K562 (cell line): ENCODE measurements at places on chromosomes 16 and 17.

- DNase-seq, result peak; percentile 91
- peak overlapping the region; percentile 90 for H3K27ac ChIP-seq
- peaks cover 72% of the 10 kb centered on the region for H3K4me1 ChIP-seq
Observed at GRCh38 chr17:81553018-81553615, 964 bp upstream of the FAAP100 start.

DNA sequence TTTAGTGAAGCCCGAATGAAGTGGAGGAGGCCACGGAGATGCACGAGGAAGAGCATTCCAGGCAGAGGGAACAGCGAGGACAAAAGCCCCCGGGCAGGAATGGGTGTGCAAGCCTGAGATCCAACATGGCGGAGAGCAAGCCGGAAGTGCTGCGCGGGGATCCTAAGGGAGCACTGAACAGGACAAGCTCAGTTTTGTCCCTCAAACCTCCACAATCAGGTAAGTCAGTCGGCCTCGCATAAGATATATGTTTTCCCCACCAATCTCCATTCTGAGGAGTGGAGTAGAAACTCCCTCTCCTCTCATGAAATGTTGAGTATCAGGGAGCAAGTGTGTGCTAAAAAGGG lies 32.9 kb upstream of the USP22 start:
- no peak overlapping the region for H3K27ac ChIP-seq
- no peaks in the 10 kb centered on the region for H3K36me3 ChIP-seq
- H3K27me3 ChIP-seq, result no peaks in the 10 kb centered on the region; the same call in none of the 2 replicates
- no peak overlapping the region for H3K4me3 ChIP-seq
- DNase-seq, result no peak

GRCh38 chr17:45703348-45703747 lies 80.8 kb upstream of the CRHR1 start:
- H3K27me3 ChIP-seq, result no peaks in the 10 kb centered on the region; the same call in 2 of the 3 replicates
- H3K27ac ChIP-seq, result no peak overlapping the region
- no peaks in the 10 kb centered on the region for H3K36me3 ChIP-seq
- DNase-seq, result no peak

GRCh38 chr17:40018211-40019121 lies 3.2 kb downstream of the CSF3 start:
- H3K4me1 ChIP-seq, result peaks cover 63% of the 10 kb centered on the region
- H3K27me3 ChIP-seq, result no peaks in the 10 kb centered on the region
- no peak for DNase-seq
- peak overlapping the region; percentile 28; the same call in 2 of the 3 replicates for H3K27ac ChIP-seq
- H3K36me3 ChIP-seq, result peaks cover 48% of the 10 kb centered on the region; the same call in 2 of the 3 replicates
- H3K4me3 ChIP-seq, result no peak overlapping the region

DNA sequence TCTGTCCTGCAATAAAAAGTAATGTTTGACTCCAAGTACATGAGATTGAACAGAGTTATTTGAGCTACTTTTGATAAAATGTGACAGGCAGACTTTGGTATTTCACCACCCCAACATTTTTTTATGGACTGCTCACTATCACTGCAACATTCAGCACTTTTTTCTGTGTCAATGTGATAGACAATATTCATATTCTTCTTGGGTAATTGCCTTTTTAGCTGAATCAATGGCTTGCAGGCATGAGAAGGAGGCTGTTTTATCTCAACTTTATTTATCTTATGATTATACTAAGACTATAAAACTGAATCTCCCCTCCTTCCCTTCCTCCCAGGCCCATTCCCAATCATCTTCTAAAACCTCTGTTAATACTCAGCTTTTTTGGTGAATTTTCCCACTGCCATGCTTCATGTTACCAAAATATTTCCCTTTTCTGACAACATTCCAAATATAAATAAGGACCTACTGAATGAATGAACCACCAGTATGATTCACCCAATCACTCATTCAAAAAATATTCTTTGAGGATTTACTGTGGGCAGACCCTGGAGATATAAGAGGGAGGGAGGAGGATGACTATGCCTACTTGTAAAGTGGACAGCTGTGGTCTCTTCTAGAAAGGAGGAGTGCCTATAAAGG lies 67.6 kb downstream of the CDH13 start:
- no peaks in the 10 kb centered on the region for H3K27me3 ChIP-seq
- DNase-seq, result no peak
- no peaks in the 10 kb centered on the region for H3K36me3 ChIP-seq
- H3K4me1 ChIP-seq, result no peaks in the 10 kb centered on the region

DNA sequence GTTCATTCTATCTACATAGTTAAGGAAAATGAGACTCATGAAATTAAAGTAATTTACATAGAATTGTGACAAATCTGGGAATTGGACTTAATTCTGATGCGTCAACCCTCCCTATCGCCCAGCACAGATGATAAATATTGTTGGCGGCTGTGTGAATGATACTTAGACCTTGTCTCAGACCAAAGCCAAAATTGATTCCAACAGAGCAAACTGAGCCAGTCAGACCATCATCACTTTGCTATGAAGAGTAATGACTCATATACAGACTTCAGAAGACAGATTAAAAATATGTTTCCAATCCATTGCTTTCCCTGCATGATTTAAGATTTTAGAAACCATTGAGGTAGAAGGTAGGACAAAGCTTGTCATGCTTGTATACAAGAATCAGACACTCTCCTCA lies 1156.7 kb upstream of the CDH8 start:
- no peak for DNase-seq
- H3K36me3 ChIP-seq, result no peaks in the 10 kb centered on the region
- no peak overlapping the region for H3K27ac ChIP-seq
- no peaks in the 10 kb centered on the region for H3K27me3 ChIP-seq

DNA sequence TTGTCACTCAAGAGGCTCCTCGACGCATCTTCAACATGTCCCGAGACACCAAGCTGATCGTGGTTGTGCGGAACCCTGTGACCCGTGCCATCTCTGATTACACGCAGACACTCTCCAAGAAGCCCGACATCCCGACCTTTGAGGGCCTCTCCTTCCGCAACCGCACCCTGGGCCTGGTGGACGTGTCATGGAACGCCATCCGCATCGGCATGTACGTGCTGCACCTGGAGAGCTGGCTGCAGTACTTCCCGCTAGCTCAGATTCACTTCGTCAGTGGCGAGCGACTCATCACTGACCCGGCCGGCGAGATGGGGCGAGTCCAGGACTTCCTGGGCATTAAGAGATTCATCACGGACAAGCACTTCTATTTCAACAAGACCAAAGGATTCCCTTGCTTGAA lies 101.0 kb downstream of the HS3ST2 start:
- no peak overlapping the region for H3K27ac ChIP-seq
- H3K27me3 ChIP-seq, result no peaks in the 10 kb centered on the region; the same call in 1 of the 3 replicates
- DNase-seq, result no peak
- no peaks in the 10 kb centered on the region for H3K36me3 ChIP-seq

GRCh38 chr16:80015566-80015965 lies 415.0 kb upstream of the MAF start:
- no peak for DNase-seq
- H3K4me1 ChIP-seq, result no peaks in the 10 kb centered on the region
- no peaks in the 10 kb centered on the region for H3K36me3 ChIP-seq
- no peaks in the 10 kb centered on the region for H3K27me3 ChIP-seq

DNA sequence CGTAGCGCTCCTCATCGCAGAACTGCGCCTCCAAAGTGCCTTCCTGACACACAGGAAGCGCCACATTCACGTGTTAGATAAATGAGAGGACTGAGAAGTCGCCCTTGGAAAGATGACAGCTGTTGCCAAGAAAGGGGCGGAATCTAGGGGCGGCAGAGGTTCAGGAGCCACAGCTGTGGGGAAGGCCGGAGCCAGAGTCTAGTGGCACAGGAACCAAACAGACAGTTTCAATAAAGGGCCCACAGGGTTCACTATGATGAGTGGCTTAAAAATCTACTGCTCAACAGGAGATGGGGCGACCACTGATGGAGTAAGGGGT lies 4.7 kb downstream of the FLCN start:
- H3K4me3 ChIP-seq, result no peak overlapping the region
- peaks cover 56% of the 10 kb centered on the region for H3K36me3 ChIP-seq
- H3K27ac ChIP-seq, result no peak overlapping the region
- no peaks in the 10 kb centered on the region for H3K27me3 ChIP-seq

- H3K36me3 ChIP-seq, result no peaks in the 10 kb centered on the region
- no peak overlapping the region for H3K4me3 ChIP-seq
- peak; percentile 27 for DNase-seq
Observed at GRCh38 chr16:27083861-27084261, 17.1 kb downstream of the C16orf82 start.
